ENCODE measurements at places on chromosomes 6 and 20.

GRCh38 chr20:54048481-54048880 is 21.9 kb downstream of the BCAS1 start:
- no peak for DNase-seq

GRCh38 chr6:100923481-100924165 is 42.5 kb upstream of the ASCC3 start:
- DNase-seq, result no peak

- DNase-seq, result no peak
Measured at GRCh38 chr20:57417051-57417689, 26.0 kb downstream of the RBM38 start.

DNA sequence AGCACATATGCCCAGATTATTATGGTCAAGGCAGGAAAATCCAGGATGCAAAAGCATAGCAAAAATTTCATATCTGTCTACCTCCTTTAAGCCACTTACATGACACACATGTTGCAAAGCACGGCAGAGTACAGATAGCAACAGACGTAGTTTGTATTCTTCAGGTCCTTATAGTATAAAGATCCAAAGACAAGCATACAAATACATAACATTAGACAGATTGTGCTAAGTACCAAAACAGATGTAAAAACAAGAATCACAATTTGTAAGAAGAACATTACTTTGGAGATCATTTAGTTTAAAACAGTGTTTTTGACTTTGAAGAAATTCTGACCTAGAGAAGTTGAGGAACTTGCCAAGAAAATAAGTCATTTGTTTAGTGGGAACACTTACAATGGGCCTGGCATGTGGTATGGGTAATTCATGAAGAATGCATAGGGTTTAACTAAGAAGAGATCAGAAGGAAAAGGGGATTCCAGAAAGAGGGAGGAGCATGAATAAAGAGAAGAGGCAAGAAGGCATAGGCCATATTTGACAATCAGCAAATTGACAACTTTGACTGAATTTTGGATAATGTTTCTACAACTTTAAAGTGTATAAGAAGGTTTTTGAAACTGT is 30.6 kb upstream of the LMBRD1 start:
- DNase-seq, result no peak

GRCh38 chr6:37146735-37147157 is 23.2 kb upstream of the PIM1 start:
- no peak for DNase-seq

GRCh38 chr6:4134841-4135664 is at the start of gene ECI2:
Gene ECI2, minus strand, starts transcription at chr6:4135575. Its CDS starts 15 bp downstream, at chr6:4135560.
- no peak for DNase-seq

GRCh38 chr6:68911334-68911733 is 276.3 kb downstream of the ADGRB3 start:
- no peak for DNase-seq
